ENCODE measurements at places on chromosomes 7 and 10.

GRCh38 chr7:41578700-41579099, 124.2 kb downstream of the INHBA start:
- no peak for DNase-seq

DNA sequence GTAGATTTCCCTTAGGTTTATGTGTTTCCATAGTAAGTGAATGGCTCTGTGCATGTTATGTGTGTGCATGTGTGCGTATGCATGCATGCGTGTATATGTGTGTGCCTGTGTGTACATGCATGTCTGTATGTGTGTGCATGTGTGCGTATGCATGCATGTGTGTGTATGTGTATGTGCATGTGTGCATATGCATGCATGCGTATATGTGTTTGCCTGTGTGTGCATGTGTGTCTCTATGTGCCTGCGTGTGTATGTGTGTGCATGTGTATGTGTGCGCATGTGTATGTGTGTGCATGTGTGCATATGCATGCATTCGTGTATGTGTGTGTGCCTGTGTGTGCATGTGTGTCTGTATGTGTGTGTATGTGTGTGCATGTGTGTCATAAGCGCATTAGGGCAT, 98.8 kb upstream of the AGBL3 start:
- DNase-seq: no peak

DNA sequence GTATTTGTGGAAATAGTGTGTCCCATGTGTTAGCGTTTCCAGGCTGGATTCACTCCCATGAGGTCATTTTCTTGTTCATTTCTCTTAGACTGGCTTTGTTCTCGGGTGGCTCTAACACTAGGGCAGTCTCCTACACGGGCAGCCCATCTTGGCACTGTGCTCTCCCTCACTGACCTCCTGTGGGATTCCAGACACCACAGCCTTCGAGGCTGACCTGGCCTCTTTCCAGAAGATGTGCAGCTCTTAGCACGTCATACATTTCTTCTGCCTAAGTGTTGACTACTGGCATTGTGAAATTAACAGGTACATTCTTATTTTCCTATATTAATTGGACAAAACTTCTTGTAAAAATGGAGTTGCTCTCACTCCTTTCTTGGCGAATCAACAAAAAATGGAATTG, 72.8 kb downstream of the INSYN2A start:
- DNase-seq: no peak

- no peak for DNase-seq
Measured at GRCh38 chr10:60031664-60032063, 125.3 kb upstream of the CCDC6 start.

Data from sciatic nerve (tissue), 2 donors.